ENCODE measurements at places on chromosomes 3 and 15.

GRCh38 chr3:149442851-149443544, 31.5 kb upstream of the TM4SF4 start:
- DNase-seq: no peak

DNA sequence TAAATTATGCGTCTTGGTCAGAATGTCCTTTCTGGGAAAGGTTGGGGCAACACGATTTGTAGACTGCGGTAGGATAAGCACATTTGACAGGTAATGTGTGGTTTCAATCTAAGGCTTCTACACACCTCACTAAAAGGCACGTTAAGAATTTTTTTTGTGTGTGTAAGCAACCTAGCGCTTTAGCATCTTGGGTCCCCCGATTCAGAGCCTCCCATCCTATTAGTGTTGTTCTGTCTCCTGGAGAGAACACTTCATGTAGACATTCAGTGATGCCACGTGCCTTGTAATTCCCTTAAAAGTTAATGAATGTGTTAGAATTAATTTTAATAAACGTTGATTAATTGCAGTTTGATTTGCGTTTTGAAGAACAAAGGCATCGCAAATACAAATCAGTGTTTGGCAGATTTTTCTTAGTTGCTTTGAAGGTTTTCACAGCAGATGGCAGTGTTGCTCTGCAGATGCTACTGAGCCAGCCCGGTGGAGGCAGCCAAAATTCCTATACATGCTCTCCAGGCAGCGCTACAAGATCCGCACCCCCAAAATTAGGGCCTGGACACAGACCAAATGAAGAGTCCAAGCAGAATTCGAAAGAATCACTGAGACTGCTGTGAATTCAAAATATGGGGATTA, 63.5 kb downstream of the OTOL1 start:
- no peak for DNase-seq

DNA sequence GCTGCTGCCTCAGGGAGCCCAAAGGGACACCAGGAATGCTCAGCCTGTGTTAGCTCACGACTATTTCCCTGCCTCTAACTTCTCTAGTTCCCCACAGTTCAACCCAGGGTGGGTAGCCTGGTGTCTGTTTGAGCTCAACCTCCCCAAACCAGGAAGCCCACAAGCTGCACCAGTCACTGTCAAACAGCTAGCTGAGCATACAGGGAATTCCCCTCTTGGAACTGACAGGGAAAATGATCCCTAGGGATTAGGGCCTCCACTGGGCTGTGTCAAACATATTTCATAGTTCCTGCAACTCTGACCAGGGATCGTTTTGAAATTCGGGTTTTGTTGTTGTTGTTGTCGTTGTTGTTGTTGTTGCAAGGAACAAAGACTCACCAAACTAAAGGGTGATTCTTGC, 147.1 kb upstream of the ICE2 start:
- no peak for DNase-seq

DNA sequence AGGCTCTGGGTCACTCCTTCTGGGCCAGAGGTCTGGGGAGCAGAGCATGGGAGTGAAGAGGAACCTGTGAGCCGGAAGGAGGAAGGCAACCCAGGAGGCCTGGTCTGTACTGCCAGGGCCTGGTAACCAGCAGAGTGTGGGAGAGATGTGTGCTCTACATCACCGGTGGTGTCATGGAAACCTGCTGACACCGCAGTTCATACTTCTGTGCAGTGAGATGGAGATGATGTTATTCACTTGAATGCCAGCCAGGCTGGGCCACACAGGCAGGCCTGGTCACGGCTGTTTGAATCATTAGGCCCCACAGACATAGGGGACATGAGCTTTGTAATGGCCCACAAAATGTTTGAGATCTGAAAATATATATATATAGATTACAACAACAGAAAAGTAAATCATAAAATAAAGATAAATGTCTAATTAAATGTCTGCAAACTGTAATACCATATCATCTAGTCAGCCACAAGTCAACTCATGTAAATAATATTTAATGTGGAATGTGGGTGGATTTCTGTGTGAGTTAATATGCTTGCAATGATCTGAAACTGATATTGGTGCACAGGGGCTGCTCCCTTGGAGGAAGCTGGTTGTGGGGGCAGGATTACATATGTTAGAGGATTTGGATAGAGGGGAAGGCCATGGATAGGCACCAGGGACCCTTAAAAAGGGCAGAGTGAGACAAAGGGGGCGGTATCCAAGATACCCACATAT, 108.5 kb upstream of the PFN2 start:
- DNase-seq: peak; percentile 77

DNA sequence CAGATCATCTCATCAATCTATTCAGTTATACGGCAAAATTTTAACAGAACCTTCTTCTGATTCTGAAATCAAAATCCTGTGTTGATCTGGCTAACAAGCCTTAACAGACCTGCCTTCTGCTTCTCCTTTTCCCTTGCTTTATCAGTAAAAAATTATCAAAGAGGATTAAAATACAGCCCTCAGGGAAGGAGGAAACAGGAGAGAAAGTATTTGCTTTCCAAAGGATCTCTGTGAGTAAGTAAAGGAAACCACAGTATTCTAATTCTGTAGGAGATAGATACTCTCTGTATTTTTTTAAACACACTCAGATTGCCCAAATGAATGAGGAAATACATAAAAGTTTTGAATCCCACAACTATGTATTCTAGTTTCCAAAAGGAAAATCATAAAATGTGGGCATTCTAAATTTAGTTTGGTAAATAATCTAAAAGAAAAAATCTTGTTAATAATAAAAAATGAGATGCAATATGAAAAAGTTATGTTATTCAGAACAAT, 221.8 kb downstream of the ZIC1 start:
- DNase-seq: no peak

GRCh38 chr3:52894756-52895155, 2.6 kb downstream of the STIMATE start:
- DNase-seq: no peak

- DNase-seq: no peak
Measured at GRCh38 chr3:107416138-107416537, 38.9 kb downstream of the CCDC54 start.

- no peak for DNase-seq
Measured at GRCh38 chr3:129103296-129103695, 18.3 kb downstream of the RAB43 start.

DNA sequence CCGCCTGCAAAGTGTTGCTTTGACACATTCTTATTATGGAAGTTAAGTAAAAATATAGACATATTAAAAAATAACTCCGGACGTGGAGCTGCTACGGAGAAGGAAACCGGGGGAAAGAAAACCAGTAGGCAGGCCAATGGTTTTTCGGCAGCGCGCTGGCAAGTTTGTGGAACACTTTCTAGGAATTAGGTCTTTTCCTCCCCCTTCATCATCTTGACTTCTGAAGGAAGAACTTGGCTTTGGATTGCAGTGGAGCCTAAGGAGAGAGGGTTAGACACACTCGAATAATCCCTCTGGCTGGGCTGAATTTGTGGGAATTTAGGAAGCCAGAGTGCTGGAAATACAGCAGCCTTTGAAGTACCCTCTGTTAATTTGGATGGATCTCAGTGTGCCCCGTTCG, 317 bp downstream of the ROBO2 start:
- no peak for DNase-seq

GRCh38 chr3:127637546-127637945, 8.6 kb downstream of the PODXL2 start:
- DNase-seq: no peak

DNA sequence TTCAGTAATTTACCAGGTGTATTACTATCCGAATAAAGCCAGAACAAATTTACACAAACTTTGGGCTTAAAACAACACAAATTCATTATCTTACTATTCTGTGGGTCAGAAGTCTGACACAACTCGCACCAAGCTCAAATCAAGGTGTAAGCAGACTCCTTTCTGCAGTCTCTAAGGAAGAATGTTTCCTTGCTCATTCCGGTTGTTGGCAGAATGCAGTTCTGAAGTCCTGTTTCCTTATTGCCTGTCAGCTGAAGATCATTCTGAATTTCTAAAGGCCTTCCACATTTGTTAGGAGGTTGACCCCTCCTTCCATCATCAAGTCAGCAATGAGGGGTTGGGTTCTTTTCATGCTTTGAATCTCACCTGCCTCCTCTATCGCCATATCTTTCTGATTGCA, 183.2 kb downstream of the FHIT start:
- no peak for DNase-seq

DNA sequence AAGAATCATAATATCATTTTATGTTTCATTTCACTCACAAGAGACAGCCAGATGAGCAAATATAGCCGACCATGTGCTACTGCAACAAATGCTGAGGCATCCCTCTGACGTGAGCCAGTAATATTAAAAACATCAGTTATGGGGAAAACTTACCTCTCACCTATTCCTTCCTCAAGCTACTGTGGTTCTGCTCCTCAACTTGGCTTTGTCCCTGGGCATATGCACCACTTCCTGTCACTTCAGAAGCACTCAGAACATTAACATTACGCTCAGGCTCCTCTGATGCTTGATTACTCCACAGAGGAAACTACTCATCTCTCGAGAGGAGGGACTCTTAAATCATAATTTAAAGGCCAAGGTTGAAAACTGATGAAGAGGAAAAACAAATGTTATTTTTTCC, 457.0 kb upstream of the ALCAM start:
- no peak for DNase-seq

- DNase-seq: no peak
Measured at GRCh38 chr3:186994000-186994955, 64.0 kb downstream of the ST6GAL1 start.

GRCh38 chr3:106004137-106004681, 135.4 kb upstream of the CBLB start:
- DNase-seq: no peak
